ENCODE measurements at places on chromosomes 6 and 20.
A peak's percentile ranks its signal among the peaks of the same experiment; 100 is the strongest.

DNA sequence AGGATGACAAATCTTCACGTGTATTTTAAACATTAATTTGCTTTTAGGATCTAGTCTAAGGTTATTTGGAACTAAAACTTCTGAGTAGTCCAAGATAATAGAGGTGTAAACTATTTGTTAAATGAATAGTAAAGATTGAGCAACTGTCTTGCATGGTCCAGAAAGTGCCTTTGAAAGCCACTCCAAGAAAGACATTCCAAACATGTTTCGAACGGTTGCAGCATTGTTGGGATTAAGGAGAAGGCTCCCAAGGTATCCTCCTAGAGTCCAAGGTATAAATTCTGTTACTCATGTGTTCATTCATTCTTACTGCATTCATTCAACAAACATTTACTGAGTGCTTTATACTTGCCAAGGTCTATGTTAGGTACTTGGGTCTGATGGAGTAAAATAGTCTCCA, 28.8 kb upstream of the MYLK2 start:
- no peak for DNase-seq

- no peak for DNase-seq
Observed at GRCh38 chr6:20893412-20893811, 359.2 kb downstream of the CDKAL1 start.

GRCh38 chr6:52475307-52475706, 55.2 kb downstream of the EFHC1 start:
- DNase-seq: no peak

- DNase-seq: no peak
Observed at GRCh38 chr6:340186-340955, 48.1 kb downstream of the DUSP22 start.

DNA sequence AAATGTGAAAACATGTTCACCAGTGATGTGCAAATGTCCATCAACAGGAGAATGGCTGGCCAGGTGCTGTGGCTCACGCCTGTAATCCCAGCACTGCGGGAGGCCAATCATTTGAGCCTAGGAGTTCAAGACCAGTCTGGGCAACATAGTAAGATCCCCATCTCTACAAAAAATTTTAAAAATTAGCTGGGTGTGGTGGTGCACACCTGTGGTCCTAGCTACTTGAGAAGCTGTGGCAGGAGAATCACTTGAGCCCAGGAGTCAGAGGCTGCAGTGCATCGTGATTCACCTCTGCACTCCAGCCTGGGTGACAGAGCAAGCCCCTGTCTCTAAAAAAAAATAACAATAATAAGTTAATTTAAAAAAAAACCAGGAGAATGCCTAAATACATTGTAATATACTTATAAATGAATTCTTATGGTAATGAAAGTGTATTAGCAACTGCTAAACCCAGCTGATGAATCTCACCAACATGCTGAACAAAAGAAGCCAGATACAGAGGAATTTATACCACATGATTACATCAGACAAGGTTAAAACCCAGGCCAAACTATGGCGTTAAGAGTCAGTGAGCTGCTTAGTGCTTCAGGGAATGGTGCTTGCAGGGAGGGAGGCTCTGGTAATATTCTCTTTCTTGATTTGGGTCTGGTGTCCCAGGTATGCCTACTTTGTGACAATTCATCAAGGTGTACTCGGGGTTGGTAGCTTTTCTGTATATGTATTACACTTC, 36.4 kb downstream of the RPP40 start:
- DNase-seq: no peak

DNA sequence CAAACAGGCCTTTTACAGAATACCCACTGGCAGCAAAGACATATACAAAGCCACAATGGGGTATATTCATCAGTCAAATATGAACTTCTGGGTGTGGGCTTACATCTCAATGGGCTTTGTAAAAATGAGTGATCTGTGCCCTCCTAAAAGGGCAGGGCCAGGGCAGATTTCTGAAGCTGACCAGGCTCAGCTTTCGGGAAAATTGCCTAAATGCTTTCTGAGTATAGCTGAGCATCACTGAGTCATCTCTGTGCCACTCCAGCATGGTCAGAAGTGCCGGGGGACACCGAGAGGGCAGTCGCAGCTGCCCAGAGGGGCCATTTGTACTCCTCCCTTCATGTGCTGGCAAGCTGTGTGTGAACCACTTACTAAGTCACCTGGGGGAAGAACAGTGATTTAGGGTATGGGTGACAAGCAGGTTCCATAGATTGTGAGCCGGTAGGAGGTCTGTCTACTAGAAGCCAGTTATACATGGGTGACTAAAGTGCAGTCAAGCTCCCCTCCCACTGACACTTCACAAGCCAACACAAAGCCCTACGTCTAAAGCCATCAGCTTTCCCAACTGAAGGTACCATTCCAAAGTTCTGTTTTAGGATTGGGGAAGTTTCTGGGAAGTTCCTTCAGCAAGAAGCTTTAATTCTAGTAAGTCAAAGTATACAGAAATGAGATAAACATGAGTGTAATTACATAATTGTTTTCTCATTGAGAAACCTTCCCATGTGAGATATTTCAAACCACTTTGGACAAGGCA, 147.6 kb upstream of the TAB2 start:
- no peak for DNase-seq

DNA sequence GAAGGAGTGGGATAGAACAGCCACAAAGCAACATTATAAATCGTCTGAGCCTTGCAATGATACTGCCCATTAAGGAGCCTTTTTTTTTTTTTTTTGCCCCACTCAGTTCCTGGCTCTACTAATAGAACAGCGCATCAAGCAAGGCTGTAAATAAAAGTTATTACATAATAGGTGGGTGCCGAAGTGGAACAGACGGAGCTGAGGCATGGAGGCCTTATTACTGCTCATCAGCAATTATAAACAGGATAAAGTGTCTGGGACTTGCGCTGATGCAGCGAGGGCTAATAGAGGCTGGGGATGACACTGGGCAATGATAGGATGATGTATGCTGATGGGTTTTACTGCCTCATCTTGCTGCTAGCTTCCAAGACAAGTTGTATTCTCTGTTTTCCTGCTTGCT, 272.1 kb downstream of the ZFAND3 start:
- no peak for DNase-seq

DNA sequence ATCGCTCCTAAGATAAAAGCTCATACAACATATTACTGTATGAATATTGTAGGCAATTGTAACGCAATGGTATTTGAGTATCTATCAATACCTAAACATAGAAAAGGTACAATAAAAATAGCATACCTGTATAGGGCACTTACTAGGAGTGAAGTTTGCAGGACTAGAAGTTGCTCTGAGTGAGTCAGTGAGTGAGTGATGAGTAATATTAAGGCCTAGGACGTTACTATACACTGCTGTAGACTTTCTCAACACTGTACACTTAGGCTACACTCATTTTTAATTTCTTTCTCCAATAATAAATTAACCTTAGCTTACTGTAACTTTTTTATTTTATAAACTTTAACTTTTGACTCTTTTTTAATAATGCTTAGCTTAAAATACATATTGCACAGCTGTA, 546.9 kb downstream of the HACE1 start:
- no peak for DNase-seq

- DNase-seq: no peak
Observed at GRCh38 chr20:37342231-37343177, 3.4 kb upstream of the SRC start.

GRCh38 chr6:12977806-12978205, 261.2 kb downstream of the PHACTR1 start:
- no peak for DNase-seq

DNA sequence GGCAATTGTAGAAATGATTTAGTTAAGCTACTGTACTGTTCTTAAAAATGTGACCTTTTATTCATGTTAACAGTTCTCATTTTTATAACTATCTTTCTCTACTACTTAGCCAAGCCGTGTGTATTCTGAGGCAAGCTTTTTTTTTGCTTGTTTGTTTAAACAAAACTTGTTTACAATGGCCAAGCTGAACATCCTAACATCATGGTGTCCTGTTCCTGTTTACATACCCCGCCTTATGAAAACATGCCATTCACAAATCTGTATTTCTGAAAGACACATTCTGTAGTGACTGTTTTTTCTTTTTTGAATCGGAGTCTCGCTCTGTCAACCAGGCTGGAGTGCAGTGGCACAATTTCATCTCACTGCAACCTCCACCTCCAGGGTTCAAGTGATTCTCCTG, 140.9 kb downstream of the NCOA3 start:
- no peak for DNase-seq

- no peak for DNase-seq
Observed at GRCh38 chr6:33534702-33535101, 45.4 kb downstream of the BAK1 start.

- DNase-seq: no peak
Observed at GRCh38 chr6:131765804-131766135, 42.0 kb upstream of the ENPP1 start.

DNA sequence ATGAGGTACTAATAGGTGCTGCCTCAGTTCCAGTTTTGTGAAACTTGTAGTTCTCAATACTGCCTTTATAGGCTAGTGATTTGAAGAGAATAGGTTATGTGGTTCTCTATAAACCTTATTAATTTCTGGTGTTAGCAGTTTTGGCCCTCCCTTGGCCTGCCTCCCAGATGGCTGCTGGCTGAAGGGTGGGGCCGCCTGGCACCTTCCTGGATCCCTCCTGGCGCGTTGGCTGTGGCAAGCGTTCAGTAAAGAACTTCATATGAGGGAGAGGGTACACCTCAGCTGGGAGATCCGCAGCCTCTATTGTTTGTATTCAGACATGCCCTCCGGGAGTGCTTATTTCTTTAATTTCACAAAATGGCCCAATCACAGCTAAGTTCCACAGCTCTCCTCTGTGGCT, 51.9 kb downstream of the FAM120B start:
- DNase-seq: no peak

DNA sequence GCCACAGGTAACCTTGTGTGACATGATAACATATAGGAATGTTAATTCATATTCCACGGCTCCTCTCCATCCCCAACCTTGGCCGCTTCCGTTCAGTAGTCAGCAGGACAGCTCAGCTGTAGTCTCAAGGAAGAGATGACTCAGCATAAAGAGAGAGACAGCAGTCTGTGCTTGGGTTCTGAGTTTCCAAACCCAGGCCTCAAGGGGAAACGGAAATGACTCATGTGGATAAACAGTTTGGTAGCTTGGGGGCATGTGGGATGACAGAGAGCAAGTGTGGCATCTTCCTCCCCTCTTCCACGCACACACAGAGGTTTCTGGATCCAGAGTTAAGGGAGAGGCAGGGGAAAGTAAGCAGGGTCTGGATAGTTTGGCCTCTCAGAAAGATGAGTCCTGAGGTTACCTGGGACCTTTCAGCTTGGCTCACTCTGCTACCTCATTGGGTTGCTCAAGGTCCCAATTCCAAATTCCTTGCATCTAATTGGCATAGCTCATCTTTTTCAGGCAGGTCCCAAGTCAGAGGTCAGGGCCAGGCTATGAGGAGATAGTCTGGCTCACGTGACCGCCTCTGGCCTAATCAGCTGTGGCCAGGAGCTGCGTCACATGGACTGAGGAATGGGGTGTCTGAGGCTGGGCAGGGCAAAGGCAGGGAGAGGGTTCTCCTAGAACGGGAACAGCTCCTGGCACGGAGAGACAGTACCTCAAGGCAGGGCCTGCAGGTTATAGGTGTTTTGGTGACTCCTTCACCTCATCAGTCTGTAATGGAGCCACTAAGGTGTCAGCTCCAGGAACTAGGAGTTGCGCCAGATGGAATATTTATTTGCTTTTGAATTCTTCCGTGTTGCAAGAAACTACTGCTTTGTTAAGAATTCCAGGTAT, 36.5 kb upstream of the MLN start:
- DNase-seq: peak; percentile 10

- no peak for DNase-seq
Observed at GRCh38 chr6:52725535-52726192, 37.6 kb downstream of the GSTA2 start.

GRCh38 chr6:117909638-117910037, 2.6 kb downstream of the SLC35F1 start:
- no peak for DNase-seq

DNA sequence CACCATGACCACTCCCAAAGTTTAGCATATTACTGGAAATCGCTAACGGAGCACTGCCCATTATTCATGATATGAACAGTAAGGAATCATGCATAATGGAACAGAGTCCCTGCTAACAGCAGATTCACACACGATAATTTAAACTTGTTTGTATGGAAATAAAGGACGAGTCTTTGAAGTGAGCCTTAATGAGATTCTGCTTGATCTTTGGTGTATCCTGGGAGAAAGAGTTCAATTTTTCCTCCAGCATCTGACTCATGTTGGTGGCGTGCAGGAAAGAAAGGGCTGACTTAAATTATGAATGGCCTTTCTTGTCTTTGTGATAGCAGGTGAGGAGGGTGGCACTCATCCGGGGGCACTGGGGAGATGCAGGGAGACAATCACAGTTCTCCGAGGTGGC, 194.6 kb downstream of the ZNF217 start:
- no peak for DNase-seq

- no peak for DNase-seq
Observed at GRCh38 chr20:32332614-32333013, 25.5 kb upstream of the ASXL1 start.

GRCh38 chr6:16898640-16899396, 137.6 kb upstream of the ATXN1 start:
- DNase-seq: no peak

DNA sequence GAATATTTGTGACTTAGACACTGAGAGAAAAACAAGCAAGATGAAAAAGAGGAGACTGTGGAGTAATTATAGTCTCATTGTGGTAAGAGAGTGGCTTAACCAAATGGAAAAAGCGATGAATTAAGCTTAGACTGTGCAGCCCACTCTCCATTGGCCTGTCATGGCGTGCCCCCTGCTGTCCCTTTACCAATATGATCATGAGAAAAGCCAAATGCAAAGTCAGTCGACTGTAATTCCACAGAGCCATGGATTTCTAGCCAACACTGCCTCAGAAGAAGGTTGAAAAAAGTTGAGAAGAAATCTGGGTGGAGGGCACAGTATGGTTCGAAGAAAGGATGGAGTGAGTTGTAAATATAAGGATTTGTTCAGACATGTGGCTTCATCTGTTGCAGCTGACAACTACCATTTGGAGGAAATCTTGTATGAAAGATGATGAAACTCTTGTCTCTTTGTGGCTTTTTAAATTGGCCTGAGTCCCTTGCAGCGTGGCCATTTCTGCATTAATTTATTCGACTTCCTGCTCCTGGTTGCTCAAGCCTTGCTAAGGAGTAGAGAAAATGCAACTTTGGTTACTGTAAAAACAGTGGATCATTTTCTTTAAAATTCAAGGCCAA, 251.4 kb downstream of the DOK5 start:
- no peak for DNase-seq

DNA sequence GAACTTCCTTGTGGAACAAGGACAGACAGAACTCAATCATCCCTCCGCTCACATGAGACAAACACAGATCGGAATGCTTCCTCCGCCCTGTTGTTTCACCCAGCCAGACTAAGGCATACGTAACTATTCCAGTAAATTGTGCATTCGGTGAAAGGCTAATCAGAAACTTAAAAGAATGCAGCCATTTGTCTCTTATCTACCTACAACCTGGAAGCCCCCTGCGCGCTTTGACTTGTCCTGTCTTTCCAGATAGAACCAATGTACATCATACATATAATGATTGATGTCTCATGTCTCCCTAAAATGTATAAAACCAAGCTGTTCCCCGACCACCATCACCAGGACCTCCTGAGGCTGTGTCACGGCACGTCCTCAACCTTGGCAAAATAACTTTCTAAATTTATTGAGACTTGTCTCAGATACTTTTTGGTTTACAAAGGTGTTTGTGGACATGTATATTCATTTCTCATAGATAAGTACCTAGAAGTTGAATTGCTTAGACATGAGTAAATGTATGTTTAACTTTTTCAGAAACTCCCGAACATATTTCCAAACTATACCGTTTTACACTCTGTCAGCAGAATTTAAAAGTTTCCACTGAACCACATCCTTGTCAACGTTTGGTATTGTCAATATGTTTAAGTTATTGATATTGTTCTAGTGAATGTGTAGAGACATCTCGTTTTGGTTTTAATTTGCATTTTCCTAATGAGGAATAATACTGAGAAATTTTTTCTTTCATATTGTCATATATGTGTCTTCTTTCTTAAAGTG, 197.6 kb upstream of the THBS2 start:
- no peak for DNase-seq

All from activated T-helper 9 cell treated with anti-CD3 and anti-CD28 coated beads, Interleukin-2, amount 50 U/mL, for 16 hours (primary cell).